ENCODE measurements at places on chromosomes 16 and 17. TPM values are rescaled to one million over a fixed set of nuclear protein-coding genes. Genes with fewer than 3 reads are reported as not detected.

- no peak for DNase-seq
- no peaks in the 10 kb centered on the region for H3K36me3 ChIP-seq
- H3K27me3 ChIP-seq, result peaks cover 41% of the 10 kb centered on the region
- H3K4me3 ChIP-seq, result no peak overlapping the region
- H3K27ac ChIP-seq, result no peak overlapping the region
Observed at GRCh38 chr16:50256604-50257003, 9.7 kb upstream of the ADCY7 start.

DNA sequence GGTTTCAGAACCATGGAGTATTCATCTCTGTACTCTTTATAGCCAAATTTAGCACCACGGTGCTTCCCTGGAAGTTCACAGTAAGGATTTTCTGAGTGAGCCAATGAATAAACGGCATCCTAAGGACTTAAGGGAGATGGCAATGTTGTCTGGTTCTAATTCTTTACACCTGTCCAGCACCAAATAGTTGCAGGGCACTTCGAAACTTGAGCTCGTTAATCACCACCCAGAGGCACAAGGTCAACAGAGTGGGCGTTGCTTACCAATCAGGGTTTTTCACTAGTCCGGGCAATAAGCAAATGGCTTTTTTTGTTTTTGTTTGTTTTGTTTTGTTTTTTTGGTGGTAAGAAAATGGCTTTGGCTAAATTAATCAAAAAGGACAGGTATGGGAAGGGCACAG is 28.2 kb upstream of the TMEM220 start:
- no peak overlapping the region for H3K4me3 ChIP-seq
- no peak for DNase-seq
- no peak overlapping the region for H3K27ac ChIP-seq
- no peaks in the 10 kb centered on the region for H3K4me1 ChIP-seq
- no peaks in the 10 kb centered on the region for H3K27me3 ChIP-seq

DNA sequence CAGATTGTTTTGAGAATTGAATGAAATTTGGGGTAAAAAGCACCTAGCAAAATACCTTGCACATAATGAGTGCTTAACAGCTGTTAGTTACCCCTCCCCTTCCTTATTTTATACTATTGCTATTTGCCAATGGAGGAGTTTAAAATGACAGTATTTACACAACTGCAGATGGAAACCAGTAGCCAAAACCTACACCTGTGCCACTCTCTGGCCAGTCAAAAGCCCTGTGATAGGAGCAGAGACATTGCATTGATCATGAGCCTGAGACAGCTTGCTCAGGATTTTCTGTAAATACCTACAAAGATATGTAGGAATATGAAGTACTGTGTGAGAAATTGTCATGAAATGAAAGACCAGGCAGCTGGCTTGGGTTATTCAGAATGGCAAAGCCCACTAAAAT is 115.3 kb upstream of the HLF start:
- no peaks in the 10 kb centered on the region for H3K4me1 ChIP-seq
- H3K4me3 ChIP-seq, result no peak overlapping the region
- H3K27ac ChIP-seq, result no peak overlapping the region
- H3K36me3 ChIP-seq, result no peaks in the 10 kb centered on the region
- no peaks in the 10 kb centered on the region for H3K27me3 ChIP-seq
- DNase-seq, result no peak

- no peak overlapping the region for H3K27ac ChIP-seq
- H3K36me3 ChIP-seq, result no peaks in the 10 kb centered on the region
- H3K27me3 ChIP-seq, result peaks cover 5% of the 10 kb centered on the region
- H3K4me3 ChIP-seq, result no peak overlapping the region
- H3K4me1 ChIP-seq, result peaks cover 9% of the 10 kb centered on the region
Observed at GRCh38 chr16:78092758-78093157, 6.7 kb upstream of the WWOX start.

PHKB gene
- 29.7 TPM for total RNA-seq

SCGB1C2 gene
- total RNA-seq, result not detected
